ENCODE measurements at places on chromosomes 3 and 15.

GRCh38 chr3:195554458-195554857 is 11.3 kb upstream of the PPP1R2 start:
- DNase-seq, result no peak

DNA sequence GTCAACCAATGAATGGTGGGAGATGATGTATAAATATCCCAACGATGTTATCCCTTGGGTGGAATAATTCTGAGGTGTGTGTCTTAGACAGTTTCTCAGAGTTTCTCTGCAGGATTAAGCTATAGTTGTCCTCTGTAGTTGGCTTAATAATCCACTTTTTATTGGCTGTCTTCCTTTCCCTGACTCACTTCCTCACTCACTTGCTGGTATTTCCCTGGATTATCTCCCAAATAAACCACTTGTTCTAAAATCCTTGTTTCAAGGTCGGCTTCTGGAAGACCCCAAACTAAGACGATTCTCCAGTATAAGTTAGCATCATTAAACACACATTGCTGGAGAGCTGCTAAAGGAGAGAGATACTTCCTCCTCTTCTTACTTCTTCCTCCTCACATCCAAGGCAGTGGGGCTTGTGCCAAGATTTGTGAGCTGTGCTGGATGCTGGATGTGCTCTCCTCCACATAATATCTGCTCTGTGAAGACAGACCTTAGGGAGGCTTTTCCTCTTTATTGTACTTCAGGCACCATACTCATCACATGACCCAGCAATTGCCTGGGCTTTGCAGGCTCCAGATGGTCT is 22.5 kb upstream of the ROPN1 start:
- no peak for DNase-seq

- no peak for DNase-seq
Measured at GRCh38 chr15:85708402-85708941, 86.3 kb downstream of the KLHL25 start.

GRCh38 chr15:77837649-77838025 is 204.9 kb upstream of the LINGO1 start:
- no peak for DNase-seq

GRCh38 chr3:47079432-47079831 is 84.5 kb downstream of the SETD2 start:
- DNase-seq, result no peak

GRCh38 chr3:61532739-61533500 is 28.5 kb upstream of the PTPRG start:
- DNase-seq, result no peak

DNA sequence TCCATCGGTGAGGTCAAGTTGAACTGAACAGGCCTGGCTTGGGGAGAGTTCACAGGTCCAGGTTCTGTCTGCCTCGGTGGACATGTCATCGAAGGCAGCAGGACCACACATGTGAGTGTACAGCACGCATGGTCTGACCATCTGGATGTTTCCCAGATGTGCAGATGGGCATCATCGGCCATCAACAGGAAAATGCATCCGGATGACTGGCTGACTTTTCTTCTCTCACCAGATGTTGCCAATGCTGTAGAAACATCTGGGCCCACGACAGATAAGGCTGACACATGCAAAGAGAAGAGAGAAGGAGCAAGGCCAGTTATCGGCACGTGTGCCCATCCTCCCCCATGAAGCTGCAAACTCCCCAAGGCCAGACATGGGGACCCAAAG is 45.1 kb downstream of the NOX5 start:
- DNase-seq, result no peak

DNA sequence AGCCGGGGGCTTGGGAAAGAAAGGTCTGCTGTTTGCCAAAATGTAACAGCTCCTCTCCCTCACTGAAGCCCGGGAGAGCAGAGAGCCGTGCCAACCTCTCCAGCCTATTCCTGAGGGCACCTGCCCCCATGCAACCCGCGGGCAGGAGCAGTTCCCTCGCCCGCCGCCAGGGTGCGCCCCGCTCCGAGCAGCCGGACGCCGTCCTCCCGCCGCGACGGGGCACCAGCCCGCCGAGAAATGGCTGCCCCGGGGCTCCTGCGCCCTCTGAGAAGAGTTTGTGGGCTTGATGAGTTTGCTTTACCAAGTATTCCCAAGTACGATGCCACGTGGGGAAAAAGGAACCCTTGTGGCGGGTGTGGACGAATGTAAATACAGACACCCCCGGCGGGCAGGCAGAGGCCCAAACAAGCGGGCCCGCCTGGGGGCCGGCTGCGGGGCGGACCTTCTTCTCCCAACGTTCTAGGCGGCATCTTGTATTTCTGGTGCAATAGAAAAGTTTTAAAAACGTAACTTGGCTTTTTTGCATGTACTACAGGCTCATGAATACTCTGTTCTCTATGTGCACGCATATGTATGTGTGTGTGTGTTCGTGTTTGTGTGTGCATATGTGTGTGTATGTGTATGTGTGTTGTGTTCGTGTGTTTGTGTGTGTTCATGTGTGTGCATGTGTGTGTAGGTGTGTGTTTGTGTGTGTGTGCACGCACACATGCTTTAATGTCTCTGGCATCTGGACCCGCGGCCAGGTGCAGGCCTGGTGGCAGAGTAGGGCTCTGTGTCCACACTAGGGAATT is 162.9 kb downstream of the CHSY1 start:
- DNase-seq, result peak; percentile 86
